Non-pigmented ciliary epithelial cell (primary cell): ENCODE measurements at places on chromosomes 3 and 15.

GRCh38 chr3:115321400-115321805, 174.3 kb upstream of the ZBTB20 start:
- peak; percentile 60 for DNase-seq

DNA sequence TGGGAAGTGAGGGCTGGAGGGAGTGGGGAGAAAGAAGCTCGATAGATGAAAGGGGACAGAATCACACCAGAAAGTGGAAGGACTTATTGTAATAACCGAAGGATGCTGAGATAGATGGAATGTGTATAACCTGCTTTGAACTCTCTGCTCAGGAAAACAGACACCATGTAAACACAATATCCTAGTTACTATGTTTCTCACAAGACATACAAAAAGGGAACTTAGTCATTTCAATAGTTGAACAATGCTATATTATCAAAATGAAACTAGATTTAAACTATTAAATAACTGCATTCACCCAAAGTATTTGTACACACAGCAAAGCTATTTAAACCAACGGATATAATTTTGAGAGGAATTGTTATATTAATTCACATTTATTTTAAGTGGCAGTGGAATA, 108.3 kb upstream of the GADL1 start:
- no peak for DNase-seq

DNA sequence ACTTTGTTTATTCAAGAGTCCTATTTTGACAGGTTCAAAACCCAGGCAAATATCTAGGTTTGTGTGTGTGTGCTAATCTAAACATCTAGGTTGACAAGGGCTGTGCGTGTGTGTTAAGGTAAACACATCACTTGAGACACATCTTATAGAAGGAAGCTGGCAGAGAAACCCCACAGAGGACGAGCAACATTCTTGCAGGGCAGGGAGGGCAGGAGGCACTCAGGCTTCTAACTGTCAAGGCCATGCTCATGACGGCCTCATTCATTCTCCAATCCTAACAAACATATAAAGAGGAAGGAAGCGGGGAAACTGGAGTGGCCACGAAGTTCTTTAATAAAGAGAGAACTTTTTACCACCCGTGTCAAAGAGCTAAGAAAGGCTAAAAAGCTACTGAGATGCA, 43.4 kb downstream of the SLCO2A1 start:
- no peak for DNase-seq

DNA sequence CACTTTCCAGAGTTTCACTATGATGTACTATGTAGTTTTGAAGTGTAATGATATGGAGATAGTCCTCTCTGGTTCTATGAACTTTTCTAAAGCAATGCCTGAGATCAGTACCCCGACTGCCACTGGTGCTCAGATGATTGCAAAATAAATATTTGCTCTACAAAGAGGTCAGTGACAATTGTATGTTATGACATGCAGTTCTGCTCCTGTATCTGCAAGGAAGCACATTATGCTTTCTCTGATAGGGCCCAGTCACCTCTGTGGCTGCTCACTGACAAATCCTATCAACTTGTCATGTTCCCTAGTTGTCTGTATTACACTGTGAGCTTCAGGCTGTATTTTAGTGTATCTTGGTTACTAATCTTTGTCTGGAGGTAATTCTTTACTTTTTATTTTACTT, 362.6 kb downstream of the ROBO1 start:
- no peak for DNase-seq

GRCh38 chr3:112769286-112769978, 77.2 kb downstream of the CD200R1L start:
- DNase-seq, result no peak

- no peak for DNase-seq
Measured at GRCh38 chr3:31671451-31671850, 138.7 kb downstream of the STT3B start.

DNA sequence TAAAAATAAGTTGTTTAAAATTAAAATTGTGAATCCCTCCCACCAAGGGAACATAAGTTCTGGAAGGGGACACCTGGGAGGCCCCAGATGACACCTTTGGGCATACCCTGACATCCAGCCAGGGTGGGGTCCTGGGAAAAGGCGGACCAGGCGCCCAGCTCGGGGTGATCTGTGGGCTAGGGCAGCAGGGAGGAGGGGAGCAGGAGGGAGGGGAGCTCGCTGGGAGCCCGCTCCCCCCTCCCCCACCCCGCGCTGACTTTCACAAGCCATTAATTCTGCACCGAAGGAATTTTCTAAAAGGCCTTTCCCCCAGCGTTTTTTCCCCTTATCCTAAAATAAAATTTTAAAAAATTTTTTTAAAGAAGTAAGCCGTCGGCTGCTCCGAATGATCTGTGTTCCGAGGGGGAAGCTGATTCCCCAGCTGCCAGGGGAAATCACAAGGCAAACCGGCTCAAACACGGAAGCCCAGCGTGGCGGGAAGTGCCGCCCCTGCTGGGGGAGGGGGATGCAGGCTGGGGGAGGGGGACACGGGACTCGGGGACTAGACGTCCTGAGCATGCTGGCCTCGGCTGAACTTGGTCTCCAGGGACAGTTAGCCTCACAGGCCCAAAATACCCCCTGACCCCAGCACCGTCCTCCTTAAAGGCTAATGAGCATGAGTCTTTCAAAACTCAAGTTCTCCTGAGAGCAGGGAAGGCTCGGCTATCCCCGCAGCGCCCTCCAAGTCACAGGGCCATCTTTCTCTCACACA, 13.9 kb downstream of the PLXND1 start:
- DNase-seq, result no peak
